ENCODE measurements at places on chromosomes 3 and 15. TPM values are rescaled to one million over a fixed set of nuclear protein-coding genes. Genes with fewer than 3 reads are reported as not detected.

Gene TMCO5A
- not detected for total RNA-seq

DNA sequence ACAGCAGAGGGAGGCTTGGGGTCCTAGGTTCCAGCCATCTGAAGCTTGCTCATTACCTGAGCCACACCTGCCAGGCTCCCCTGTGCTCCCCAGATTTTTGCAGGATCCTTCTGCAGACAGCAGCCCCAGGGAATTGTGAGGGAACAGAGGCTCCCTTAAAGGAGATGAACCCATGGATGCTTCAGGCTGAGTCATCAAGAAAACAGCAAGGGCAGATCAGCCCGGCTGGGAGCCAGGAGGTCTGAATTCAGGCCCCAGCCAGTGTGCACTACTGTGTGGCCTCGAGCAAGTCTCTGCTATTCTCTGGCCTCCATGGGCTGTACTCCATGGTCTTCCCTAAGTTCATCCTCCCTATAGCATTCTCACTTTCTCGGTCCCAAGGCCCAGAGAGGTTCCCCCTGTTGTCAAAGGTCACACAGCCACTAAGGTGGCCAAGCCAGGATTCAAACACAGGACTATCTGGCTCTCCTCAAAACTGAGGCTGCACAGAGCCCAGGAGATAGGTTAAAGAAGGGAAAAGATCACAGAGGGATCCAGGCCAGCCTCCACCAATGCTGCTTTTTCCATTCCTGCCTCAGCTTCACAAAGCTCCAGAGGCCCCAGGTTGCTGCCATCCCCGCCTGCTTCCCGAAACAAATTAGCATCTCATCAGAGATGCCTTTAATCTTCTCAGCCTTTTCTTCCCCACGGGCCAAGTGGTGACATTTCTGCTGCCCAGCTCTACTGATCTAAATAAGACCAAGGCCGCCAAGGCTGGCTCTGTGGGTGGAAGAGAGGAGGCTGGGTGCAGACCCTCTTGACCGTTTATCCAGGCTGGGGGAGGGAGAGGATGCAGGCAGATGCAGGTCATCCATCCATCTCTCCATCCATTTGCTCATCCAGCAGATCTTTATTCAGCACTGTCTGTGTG is 21.2 kb upstream of the GRIP2 start:
- no peak overlapping the region for H3K4me3 ChIP-seq
- no peak for DNase-seq
- no peaks in the 10 kb centered on the region for H3K36me3 ChIP-seq
- H3K27me3 ChIP-seq = no peaks in the 10 kb centered on the region

DNA sequence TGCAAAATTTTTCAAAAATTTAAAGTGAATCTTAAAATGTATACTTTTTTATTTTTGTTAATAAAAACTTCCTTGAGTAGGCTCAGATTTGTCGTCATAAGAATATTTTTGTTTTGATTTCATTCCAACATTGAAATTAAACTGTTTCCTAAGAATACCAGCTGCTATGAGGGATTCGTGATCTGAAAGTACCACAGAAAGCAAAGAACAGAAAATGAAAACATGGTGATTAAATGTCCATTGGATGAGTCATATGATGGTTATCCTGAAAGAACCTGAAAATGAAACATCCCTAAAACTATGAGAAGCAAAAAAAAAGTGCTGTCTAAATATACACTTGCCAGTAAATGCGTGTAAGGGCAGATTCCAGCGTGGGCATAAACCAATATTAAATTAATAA is 143.8 kb downstream of the GMNC start:
- no peaks in the 10 kb centered on the region for H3K4me1 ChIP-seq
- H3K27me3 ChIP-seq = no peaks in the 10 kb centered on the region
- no peak overlapping the region for H3K27ac ChIP-seq
- H3K36me3 ChIP-seq = no peaks in the 10 kb centered on the region
- no peak overlapping the region for H3K4me3 ChIP-seq

DNA sequence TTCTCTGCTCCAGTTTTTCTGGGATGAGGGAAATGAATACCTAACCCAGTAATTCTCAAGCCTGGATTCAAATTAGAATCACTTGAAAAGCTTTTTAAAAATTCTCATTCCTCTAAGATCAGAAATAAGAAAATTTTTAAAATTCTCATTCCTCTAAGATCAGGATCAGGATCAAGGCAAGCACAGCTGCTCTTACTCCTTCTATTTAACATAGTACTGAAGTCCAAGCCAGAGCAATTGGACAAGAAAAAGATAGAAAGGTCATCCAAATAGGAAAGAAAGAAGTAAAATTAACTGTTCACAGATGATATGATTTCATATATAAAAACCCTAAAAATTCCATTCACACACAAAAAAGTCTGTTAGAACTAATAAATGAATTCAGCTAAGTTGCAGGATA is 24.2 kb upstream of the CLRN1 start:
- no peak overlapping the region for H3K4me3 ChIP-seq
- DNase-seq = no peak
- no peaks in the 10 kb centered on the region for H3K4me1 ChIP-seq
- H3K27me3 ChIP-seq = no peaks in the 10 kb centered on the region
- H3K36me3 ChIP-seq = no peaks in the 10 kb centered on the region
- no peak overlapping the region for H3K27ac ChIP-seq

DNA sequence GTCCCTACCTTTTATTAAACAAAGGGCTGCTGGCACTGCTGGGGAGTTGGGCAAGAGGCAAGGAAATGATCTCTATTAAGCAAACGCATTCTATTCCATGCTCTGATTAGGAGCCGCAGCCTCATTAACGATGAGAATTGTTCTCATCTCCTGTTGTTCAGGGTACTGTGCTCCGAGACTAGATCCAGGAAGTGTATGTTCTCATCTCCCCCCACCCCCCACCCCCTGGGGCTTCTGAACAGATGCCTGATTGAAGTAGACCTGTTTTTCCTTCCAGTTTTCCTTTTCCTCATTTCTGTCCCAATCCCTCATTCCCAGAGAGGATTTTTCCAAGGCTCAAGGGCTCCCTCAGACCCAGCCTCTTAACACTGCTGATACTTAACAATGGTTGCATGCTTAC is 81.6 kb upstream of the FEZF2 start:
- no peaks in the 10 kb centered on the region for H3K36me3 ChIP-seq
- no peak overlapping the region for H3K4me3 ChIP-seq
- no peak overlapping the region for H3K27ac ChIP-seq
- DNase-seq = no peak
- no peaks in the 10 kb centered on the region for H3K27me3 ChIP-seq
- H3K4me1 ChIP-seq = no peaks in the 10 kb centered on the region
